NCI-H1436 (cell line): ENCODE measurements at places on chromosomes 4 and X.
A peak's percentile ranks its signal among the peaks of the same experiment; 100 is the strongest.

DNA sequence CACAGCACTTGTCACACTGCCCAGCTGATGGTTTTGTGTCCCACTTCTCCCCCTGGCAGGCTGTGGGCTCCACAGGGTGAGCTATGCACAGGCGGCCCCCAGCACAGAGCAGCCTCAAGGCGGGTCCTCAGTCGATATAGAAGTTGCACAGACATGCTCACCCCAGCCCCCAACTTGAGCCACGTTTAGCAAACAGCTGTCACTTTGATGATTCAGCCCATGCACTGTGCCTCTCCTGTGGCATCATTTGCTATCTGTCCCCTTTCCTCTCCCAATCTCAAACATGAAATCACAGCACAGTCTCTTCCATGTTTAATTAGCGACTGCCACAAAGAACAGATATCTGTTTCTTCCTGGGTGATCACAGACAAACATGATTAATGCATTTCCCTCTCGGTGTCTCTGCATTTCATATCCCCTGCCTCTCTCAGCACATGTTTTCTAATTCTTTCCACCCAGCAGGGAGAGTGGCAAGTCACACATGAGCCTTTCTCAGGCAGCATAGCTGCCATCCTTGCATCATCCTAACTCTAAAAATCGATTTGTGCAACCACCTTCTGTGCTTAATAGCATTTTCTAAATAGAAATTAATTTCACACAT, 204.9 kb downstream of the EVC2 start:
- DNase-seq, result no peak

DNA sequence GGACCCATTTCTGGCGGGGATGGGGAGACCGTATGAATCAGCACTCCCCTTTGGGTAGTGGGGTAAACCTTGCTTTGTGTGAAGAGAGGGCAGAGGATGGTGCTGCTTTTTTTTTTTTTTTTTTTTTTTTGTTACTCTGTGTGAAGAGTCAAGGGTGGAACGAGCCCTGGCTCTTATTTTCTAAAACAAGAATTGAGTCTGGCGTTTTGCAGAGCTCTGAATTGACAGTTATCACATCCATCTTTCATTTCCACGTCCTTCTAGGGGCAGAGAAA, 1.2 kb downstream of the SLAIN2 start:
- no peak for DNase-seq

DNA sequence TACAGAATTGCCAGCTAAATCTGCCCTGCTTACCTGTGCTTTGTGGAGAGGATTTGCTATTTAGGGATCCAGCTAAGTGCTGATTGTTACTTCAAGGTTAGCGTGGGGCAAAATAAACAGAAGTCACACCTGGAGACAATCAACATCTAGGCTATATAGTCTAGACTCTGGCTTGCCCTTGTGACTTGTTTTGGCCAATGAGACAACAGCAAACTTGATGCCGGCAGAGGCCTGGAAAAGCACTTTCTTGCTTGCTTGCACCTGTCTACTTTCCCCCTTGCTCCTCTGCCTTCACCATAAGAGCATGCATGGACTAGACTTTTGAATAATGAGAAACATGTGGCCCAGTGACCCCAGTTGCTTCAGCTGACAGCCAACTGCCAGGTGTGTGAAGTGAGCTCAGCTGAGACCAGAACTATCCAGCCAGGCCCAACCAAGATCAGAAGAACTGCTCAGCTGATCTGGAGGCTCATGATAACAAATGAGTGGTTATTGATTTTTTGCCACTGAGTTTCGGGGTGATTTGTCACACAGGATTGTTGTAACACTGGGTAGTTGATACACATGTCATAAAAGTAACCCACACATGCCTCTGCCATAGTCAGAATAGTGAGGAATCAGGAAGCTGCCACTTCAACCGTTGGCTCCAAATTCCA, 164.4 kb downstream of the RBMX2 start:
- DNase-seq, result no peak

DNA sequence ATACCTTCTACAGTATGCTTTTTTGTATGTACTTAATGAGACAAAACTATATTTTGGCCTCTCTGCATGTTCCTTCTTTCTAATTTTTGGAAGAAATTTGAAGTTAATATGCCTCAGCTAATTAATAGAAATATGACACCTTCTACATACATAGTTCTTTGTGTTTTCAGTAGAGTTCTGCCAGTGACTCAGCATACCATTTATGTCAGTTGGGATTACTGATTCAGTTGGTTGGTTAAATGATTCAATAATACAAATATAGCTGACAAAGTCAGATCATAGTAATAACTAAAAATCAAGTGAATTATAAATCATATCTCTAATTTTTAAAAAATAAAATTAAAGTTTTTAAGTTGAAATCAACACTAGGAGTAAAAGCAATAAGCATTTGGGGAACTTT, 16.8 kb downstream of the BTC start:
- DNase-seq, result no peak

GRCh38 chrX:104712515-104712914, 146.5 kb downstream of the IL1RAPL2 start:
- DNase-seq, result no peak

DNA sequence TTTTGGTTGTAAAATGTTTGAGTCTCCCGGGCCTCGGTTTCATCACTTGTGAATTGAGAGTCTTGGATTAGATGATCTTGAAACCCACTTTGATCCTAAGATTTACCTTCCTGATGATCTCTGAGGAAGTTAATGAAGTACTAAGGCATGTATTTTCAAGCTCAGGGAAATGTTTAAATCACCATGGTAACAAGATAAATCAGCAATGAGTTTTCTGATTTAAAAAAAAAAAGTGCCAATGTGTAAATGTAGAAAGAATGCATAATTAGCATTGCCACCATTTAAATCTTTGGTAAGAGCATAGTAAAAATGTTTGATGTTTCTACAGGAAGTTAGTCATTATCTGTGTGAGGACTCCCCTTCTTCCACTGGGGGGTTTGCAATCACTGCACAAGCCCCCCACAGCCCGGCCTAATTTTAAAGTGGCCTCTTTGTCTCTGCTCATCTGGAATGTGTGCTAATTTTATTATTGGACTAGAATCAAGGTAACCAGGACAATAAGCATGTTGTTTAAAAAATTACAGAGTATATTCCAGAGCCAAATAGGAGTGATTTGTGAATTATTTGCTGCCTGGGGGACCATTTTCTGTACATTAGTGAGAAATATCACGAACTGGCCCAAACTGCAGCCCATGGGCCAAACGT, 93.6 kb downstream of the SLC34A2 start:
- DNase-seq, result no peak

GRCh38 chrX:40933706-40934425, 151.4 kb upstream of the USP9X start:
- DNase-seq, result no peak

DNA sequence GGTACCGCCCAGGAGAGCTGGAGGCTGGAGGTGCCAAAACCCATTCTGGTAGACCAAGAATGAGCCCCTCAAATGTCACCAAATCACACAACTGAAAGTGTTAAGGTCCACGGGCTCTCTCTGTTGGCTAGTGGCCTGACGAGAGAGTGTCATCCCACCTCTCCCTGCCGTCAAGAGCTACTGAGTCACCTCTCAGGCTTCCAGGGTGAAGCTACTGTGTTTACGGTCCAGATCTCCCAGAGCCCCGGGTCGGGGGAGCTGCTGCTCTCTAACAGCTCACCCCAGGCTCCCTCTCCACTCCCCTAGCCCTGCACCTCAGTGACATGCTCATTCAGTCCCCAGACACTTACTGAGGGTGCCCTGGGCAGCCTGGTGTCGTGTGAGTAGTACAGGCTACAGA, 59.2 kb downstream of the ADGRG2 start:
- no peak for DNase-seq

DNA sequence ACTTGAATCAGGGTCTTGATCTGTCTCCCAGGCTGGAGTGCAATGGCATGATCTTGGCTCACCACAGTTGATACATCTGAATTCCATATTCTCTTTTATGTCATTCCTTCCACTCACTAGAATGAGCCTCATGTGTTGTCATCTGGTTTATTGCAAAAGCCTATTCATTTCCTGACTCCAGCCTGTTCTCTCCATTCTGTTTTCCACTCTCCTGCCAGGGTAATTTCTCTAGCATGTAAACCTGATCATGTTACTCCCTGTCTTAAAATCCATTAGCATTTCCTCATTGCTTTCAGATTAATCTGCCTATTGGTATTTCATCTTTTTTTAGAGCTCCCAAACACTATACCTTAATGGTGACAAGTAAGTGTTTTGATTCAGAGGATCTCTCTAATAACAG, 4.3 kb upstream of the DDX60L start:
- DNase-seq, result no peak

DNA sequence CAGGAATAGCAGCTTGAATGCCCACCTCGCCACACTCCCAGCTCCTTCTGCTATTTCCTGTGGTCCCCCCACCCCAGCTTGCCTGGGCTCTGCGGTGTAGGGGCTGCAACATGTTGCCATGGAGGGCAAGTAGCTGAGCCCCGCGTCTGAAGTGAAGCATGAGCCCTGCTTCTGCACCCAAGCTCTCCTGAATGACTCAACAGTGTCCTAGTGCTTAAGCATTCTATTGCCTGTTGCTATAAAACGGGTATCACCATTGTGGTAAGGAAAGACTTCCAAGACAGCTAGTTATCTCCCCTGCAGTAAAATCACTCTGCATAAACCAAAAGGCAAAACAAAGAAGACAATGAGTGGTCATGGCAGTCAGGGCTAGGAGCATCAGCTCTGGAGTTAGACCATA, 31.4 kb upstream of the SPATA4 start:
- DNase-seq, result no peak

GRCh38 chrX:70255452-70255851, 4.6 kb downstream of the P2RY4 start:
- DNase-seq, result no peak

- DNase-seq, result no peak
These were observed 4.9 kb downstream of the HUWE1 start for GRCh38 chrX:53681661-53682060.

DNA sequence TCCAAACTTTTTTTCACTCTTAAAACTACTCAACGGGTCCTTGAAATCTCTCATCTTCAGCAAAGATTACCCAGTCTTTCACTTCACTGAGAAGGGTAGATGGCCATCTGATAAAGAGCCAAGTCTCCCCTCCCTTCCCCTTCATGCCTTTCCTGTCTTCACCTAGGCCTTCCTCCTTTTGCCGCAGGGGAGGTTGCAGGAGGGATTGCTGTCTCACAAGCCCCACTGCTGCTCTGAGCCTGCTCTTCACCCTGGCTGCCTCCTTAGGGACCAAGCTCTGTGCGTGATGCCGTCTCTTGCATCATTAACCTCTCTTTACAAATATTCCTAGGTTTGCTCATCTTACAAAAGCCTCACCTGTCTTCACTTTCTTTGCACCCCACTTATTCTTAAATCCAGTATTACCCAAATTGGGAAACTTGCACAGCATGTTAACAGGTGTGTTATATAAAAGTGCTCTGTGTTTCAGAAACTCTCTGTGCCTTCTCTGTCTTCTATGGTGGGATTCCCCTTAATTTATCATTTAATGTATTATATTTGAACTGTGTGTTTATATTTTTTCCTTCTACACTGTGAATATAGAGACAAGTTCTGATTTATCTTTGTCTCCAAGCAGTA, 3.8 kb downstream of the ZFX start:
- peak; percentile 11 for DNase-seq

DNA sequence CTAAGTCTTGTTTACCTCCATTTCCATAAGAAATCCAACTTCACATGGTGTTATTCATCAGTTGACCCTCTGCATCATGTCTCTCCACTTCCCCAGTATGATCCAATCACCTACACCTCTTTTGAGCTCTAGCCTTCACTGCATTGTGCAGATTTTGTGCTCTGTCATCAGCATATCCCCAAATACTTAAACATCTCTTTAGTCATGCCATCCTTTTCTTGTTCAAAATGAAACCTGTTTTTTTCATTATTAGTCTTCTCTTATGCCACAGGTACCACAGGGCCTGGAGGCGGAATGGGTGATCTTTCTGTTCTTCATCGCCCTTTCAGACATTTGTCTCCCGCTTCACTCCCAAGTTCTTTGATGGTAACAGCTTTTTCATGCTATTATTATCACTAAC, 382.7 kb upstream of the GALNTL6 start:
- DNase-seq, result no peak

- DNase-seq, result peak; percentile 27
These were observed 75.1 kb downstream of the GAB1 start for GRCh38 chr4:143411527-143412419.

DNA sequence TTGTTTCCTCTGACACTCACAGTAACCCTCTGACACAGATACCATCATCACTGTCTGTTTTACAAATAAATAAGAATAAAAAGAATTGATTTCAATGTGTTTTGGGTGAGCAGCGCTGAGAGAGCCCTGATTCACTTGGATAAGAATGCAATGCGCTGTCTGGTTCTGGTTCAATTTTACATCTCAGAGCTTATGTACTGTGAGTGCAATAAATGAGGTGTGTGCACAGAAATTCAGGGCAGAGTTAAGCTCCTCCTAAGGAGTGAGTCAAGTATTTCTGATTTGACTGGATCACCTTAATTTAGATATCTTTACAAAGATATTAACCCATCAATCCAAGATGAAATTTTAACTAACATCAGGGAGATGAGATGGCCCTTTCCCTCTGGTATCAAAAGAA, 11.2 kb downstream of the FAM9C start:
- no peak for DNase-seq

- DNase-seq, result no peak
These were observed 26.7 kb upstream of the TBC1D19 start for GRCh38 chr4:26557164-26557563.

GRCh38 chr4:80268081-80268823, 1.8 kb downstream of the FGF5 start:
- no peak for DNase-seq

- DNase-seq, result no peak
These were observed 297.0 kb upstream of the DCAF8L1 start for GRCh38 chrX:28278251-28278650.

- no peak for DNase-seq
These were observed 392.8 kb upstream of the NR3C2 start for GRCh38 chr4:148834804-148835631.

- no peak for DNase-seq
These were observed 33.0 kb downstream of the TSPAN5 start for GRCh38 chr4:98625399-98625798.

DNA sequence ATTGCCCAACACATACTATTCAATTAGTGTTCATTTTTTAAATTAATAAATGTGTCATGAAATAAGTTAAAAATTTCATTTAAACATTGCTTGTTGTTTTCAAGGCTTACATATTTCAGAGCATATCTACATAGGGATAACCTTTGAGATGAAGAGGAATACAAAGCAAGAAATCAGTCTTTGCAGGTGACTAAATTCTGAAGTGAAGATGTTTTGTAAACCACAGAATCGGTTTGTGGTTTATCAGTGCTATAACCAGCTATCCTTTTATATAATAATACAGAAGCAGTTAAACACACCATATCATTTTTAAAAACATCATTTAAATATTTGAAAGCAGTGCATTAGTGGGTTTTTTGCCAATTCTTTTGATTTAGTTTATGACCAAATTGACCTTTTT, 26.9 kb downstream of the FAM241A start:
- no peak for DNase-seq

GRCh38 chr4:24855741-24856140, 57.1 kb downstream of the CCDC149 start:
- no peak for DNase-seq

DNA sequence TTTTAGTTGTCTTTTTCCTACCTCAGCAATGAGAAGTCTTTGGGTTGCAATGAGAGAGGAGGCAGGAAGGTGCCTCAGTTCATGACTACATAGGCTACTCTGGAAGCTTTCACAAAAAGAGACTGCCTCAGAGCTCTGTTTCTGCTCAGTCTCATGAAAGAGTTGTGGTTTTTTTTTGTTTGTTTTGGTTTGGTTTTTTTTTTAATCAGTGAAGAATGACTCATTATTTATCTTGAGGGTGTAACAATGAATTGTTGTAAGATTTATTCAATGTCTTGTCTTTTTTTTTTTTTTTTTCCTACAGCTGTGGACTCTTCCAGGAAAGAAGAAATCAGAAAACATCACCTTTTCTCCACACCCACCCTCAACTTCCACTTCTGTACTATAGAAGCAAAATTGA, 67.5 kb upstream of the CXCL13 start:
- no peak for DNase-seq
